NCI-H187 (cell line): ENCODE measurements at places on chromosomes 1 and 21.

GRCh38 chr1:60488847-60489246, 415.3 kb upstream of the C1orf87 start:
- no peak for DNase-seq

DNA sequence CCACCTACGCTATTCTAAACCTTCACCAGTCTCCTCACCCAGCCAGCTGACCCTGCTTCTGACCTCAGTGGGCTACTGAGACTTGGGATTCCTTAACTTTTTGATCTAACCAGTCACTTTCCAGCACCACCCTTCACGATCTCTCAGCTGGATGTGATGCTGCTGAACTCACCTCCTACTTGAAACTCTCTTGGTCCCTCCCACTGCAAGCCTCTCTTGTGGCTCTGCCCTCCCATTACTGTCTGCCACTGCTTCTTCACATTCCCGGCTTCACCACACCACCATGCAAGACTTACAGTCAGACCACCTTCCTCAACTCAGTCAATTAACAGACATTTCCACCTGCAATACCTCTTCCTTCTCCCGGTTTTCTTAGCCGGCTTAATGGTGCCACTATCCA, 6.3 kb downstream of the TAF5L start:
- DNase-seq, result no peak

DNA sequence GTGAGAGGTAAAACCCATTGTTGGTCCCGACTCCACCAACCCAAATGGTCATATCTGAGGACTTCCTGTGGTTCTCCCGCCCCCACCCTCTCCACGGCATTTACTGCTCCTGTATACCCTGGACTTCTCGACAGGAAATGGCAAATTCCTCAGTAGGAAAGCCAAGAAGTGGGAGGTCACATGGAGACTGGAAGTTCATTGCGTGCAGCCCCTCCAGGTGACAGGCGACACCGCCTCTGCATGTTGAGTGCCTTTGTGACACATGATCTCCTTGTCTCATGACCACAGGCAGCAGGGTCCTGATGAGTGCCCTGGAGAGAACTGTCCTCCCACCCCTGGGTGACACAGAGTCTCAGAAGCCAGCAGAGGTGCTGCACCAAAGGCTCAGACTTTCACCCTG, 24.2 kb downstream of the ERG start:
- no peak for DNase-seq

DNA sequence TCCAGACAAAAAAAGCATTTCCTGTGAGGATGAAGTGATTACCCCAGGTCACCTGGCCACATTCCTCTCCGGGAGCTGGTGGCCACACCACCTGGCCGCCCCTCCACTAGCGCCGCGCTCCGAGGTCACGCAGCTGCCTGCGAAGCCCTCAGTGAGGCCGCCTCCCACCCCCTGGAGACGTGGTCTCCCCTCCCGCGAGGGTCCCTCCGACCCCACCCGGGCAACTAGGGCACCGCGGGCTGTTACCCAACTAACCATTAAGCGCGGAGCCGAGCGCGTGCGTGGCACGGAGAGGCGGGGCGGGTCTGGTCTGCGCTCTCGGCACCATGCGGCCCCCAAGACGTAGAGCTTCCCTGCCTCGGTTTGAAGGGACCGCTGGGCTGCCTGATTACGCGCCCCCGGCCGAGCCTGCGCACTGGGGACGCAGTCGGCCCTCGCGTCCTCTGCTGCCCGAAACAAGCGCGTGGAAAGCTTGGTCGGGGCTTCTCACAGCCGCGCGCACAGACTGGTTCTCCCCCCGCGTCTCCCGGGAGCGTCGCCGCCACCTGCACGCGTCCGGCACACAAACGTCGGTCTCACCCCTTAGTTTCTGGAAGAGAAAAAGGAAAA, 106.5 kb downstream of the SLC16A1 start:
- no peak for DNase-seq

- DNase-seq, result no peak
Observed at GRCh38 chr1:41100170-41100569, 78.6 kb upstream of the SLFNL1 start.
